ENCODE measurements at places on chromosomes 7 and 10.

GRCh38 chr7:3033581-3033980, 10.1 kb downstream of the CARD11 start:
- no peak for DNase-seq

DNA sequence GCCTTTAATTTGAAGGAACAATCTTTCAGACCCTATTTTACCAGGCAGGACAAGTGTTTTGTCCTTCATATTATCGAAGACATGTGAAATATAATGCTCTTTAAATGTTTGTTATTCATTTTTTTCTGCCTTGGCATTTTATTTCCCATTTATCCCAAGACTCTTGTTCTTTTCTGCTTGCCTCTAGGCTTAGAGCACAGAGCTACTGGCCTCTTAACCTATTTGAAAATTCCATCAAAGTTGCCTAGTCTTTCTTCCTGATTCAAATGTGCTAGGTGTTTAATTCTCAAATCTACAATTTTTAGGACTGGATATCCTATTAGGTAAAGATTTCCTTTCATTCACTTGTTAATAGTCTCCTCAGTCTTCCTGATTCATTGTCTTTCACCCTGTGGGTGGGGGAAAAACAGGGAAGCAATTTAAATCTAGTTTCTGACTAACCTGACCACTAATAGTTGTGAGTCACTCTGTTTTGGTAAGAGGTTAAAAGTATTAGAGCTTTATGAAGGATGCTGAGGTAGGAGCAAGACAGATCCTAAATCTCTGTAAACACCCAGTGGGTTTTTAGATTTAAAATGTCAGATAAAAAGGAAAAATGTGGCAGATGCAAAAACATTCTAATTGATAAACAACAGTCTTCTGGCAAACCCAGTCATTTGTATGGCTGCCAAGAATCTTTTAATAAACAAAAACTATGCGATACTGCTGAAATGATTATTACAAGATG, 1.5 kb downstream of the LIPK start:
- DNase-seq, result peak; percentile 72

DNA sequence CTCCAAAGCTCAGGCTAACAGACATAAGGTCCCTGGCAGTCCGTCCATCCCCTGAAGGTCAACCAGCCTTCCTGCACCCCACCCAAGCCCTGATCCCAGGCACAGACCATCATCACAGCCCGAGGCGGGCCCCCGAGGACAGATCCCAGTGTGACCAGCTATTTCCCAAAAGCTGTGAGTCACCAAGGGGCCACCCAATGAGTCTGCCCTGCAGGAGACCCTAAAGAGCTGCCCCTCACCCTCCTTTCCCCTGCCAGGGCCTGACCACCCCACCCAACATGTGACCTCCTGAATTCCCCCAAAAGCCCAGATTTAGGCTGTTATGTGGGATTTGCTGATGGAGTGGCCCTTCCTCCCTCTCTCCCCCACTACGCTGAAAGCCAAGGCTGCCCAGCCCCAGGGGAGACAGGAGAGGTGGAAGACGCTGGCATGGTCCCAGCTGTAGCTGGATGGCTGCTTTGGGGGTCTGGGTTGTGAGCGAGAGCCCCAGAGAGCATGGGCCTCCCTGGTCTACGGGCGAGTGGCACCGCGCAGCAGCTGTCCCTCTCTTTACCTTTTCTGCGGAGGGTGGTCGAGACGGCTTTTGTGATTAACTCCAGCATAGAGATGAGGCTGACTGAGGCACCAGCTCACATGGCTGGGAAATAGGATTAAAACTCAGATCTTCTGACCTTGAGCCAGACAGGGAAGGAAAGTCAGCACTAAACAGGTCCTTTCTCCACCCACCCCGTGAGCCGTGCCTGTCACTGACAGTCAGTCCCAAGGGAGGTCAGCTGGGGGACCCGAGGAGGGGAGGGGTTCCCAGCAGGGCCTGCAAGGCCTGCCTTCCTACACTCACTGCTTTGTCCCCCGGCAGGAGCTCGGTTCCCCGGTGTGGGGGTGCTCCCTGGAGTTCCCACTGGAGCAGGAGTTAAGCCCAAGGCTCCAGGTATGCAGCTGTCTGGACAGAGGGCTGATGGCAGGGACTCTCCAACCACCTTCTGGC, 16.7 kb downstream of the ELN start:
- no peak for DNase-seq

DNA sequence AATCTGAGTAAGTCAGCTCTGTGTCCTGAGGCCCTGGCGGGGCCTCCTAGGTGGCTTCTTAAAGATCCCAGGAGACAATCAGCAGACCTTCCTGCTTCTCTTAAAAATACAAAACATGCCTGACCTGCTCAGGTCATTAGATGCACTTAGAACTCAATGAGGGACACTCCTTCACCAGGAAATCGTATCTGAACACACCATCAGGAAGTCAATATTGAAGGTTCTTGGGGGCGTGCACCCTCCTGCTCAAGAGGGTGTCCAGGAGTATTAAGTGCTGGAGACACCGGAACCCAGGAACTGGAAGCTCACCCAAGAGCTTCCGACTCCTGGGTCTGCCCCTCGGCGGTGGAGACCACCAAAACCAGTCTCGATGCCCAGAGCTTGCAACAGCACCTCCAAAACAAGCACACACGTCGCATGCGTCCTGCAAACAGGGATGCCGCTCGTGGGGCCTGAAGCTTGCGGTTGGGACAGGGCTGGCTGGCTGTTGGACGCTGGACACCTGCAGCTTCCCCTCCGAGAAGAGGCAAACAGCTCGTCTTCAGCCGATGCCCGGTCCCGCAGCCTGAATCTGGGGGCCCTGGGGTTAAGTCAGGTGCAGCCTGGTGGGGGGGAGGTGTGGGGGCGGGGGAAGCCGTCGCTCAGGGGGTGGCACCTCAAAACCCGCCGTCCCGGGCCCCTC, 803 bp downstream of the RAPGEF5 start:
- DNase-seq, result no peak

GRCh38 chr7:110669410-110669809, 421.5 kb upstream of the LRRN3 start:
- DNase-seq, result no peak

- DNase-seq, result no peak
These were observed 2.0 kb upstream of the KIF11 start for GRCh38 chr10:92590623-92591549.

- DNase-seq, result no peak
These were observed 16.3 kb downstream of the TPST1 start for GRCh38 chr7:66221442-66221841.

DNA sequence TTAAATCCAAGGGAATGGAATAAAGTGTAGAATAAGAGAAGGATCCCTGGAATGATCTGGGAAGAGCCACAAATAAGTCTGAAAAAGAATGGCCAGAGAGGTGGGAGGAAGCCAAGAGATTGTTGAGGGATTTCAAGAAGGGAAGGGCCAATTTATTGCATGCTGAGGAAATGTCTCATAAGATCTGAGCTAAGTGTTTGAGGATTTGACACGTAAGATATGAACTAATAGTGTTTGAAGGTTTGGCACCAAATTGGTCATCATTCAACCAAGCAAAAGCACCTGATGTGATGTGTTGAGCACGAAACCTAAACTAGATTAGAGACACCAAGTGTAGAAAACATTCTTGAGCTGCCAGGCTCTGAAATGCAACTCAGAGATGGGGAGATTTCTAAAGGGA, 97.9 kb downstream of the TSPAN12 start:
- no peak for DNase-seq

GRCh38 chr10:114095559-114096337, 52.1 kb downstream of the ADRB1 start:
- DNase-seq, result no peak

- DNase-seq, result no peak
These were observed 96.3 kb downstream of the BICC1 start for GRCh38 chr10:58608826-58609531.

DNA sequence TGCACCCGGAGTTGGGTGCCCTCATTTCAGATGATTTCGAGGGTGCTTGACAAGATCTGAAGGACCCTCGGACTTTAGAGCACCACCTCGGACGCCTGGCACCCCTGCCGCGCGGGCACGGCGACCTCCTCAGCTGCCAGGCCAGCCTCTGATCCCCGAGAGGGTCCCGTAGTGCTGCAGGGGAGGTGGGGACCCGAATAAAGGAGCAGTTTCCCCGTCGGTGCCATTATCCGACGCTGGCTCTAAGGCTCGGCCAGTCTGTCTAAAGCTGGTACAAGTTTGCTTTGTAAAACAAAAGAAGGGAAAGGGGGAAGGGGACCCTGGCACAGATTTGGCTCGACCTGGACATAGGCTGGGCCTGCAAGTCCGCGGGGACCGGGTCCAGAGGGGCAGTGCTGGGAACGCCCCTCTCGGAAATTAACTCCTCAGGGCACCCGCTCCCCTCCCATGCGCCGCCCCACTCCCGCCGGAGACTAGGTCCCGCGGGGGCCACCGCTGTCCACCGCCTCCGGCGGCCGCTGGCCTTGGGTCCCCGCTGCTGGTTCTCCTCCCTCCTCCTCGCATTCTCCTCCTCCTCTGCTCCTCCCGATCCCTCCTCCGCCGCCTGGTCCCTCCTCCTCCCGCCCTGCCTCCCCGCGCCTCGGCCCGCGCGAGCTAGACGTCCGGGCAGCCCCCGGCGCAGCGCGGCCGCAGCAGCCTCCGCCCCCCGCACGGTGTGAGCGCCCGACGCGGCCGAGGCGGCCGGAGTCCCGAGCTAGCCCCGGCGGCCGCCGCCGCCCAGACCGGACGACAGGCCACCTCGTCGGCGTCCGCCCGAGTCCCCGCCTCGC, at the start of gene EGFR:
Gene EGFR (plus strand): TSS at position 657 of the 830 bp plus-strand sequence. CDS start 261 bp downstream, outside the sequence.
- peak; percentile 76 for DNase-seq

GRCh38 chr7:50837965-50838364, 55.3 kb upstream of the GRB10 start:
- DNase-seq, result peak; percentile 82

DNA sequence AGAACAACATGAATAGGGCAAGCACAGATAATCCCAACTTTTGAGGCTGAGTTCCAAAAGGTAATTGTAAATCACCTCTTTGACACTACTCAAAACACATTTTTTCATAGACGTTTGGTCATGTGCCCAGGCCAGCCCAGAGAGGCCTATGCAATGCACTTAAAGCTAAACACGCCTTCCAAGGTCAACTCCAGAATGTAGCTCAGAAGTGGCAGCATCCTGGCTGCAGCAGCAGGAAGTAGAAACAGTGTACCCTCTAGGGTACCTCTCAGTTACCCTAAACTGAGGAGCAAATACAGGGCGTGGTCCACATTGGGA, 58.7 kb downstream of the OSBPL3 start:
- no peak for DNase-seq

Measured in stromal cell of bone marrow (primary cell).